Fibroblast of upper back skin (primary cell): ENCODE measurements at places on chromosomes 7 and 10.

DNA sequence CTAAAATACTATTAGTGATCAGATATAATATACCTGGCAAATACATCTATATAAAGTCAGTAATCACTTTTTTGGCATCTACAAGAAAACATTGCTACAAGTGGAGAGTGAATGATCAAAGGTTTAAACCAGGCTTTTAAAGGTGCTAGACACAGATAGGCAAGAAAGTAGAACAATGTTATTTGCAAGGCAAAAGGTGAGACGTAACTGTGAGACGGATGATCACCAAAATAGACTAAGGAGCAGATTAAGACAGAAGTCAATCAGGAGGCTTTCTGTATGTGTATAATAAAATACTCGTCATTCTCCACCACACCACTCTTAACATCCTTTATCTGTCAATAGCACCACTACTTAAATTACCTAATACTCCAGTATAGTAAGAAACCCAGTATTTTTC is 8.3 kb downstream of the ANXA7 start:
- DNase-seq = no peak

- peak; percentile 39 for DNase-seq
These were observed at the start of gene ASB13 for GRCh38 chr10:5666008-5666840. Gene ASB13, minus strand, starts transcription at chr10:5666595. Its CDS starts 44 bp downstream, at chr10:5666551.

DNA sequence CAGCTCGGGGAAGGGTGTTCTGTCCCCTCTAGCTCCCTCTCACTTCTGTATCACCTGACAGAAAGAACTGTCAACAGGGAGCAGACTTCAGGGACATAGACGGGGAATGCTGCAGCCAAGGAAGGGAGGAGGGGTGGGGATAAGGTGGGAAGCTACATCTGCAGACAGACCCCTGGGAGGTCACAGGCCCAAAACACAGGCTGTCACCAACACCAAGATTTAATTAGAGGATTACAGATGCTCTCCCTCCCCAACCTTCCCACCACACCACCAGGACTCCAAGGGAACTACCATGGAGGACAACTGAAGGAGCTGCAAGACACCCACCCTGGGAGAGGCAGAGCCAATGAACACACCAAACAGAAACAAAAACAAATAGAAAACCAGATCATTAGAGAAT is 425.2 kb upstream of the VSTM2A start:
- no peak for DNase-seq

GRCh38 chr7:6237011-6237410 is 35.4 kb downstream of the CYTH3 start:
- DNase-seq = no peak

GRCh38 chr7:64102656-64103400 is 57.6 kb downstream of the ZNF727 start:
- no peak for DNase-seq

GRCh38 chr10:100339236-100339635 is 7.8 kb upstream of the SCD start:
- DNase-seq = no peak

- DNase-seq = no peak
These were observed 265.7 kb upstream of the NPY start for GRCh38 chr7:24018331-24018730.

- DNase-seq = no peak
These were observed 2.2 kb downstream of the DNAJC30 start for GRCh38 chr7:73681031-73681430.

- no peak for DNase-seq
These were observed 81.2 kb downstream of the EGFR start for GRCh38 chr7:55099821-55100543.

DNA sequence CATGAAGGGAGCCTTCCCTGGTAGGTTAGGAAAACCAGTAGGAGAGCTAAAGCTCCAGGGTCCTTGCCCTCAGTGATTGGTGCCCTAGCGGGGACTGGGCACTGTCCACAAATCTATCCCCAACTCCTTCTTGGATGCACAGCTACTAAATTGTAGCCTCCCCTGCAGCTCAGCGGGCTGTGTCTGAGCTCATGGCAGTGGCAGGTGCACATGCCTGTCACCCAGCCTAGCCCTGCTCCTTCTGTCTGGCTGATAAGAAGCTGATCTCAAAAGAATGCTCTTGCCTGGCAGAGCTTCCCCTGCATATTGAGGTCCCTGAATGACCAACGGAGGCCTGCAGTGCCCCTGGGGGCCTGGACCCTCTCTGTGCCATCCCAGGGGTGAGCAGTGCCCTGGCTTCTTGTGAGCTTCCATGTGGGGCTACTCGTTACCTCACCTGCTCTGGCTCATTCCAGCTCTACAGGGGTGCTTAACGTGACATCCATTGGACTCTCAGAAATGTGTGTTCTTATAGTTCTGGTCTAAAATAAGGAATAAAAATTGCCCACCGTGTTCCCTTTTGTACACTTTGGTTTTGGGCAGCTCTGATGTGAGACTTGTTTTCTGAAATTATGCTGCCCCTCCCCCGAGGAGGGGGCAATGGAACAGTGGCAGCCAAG is 59.8 kb upstream of the ANTXRL start:
- DNase-seq = no peak

- DNase-seq = no peak
These were observed 10.0 kb downstream of the SFTPD start for GRCh38 chr10:79938728-79939406.
